ENCODE measurements at places on chromosomes 1 and 21. TPM values are rescaled to one million over a fixed set of nuclear protein-coding genes. Genes with fewer than 3 reads are reported as not detected.

Gene OPTC
- not detected for total RNA-seq

Gene PGD
- 210 TPM for total RNA-seq

Gene IRF6
- total RNA-seq: not detected

Gene HES2
- total RNA-seq: 0.10 TPM

Gene CD5L
- total RNA-seq: not detected

Gene CCDC185
- total RNA-seq: not detected

Gene PRRX1
- total RNA-seq: not detected

Gene PDZK1IP1
- 0.24 TPM for total RNA-seq

Gene CHODL
- total RNA-seq: not detected

Gene STYXL2
- not detected for total RNA-seq

GRCh38 chr1:243731974-243732625 is 117.9 kb downstream of the AKT3 start:
- DNase-seq: no peak

DNA sequence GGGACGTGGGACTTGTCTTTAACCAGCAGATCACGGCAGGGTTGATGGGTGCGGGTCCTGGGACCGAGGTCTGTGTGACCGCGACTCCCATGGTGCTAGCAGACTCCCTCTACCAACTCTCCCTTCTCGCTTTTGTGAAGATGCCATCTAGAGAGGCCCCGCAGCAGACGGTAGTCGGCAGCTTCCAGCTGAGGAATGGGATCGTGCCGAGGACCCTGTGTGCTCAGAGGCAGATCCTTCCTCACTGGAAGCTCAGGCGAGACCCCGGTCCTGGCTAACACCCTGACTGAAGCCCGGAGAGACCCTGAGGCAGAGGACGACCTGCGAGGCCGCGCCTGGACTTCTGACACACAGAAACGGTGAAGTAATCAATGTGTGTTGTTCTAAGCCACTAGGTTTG is 12.5 kb upstream of the SPATC1L start:
- DNase-seq: no peak

- DNase-seq: no peak
Observed at GRCh38 chr1:200893411-200893901, 1.2 kb upstream of the INAVA start.

DNA sequence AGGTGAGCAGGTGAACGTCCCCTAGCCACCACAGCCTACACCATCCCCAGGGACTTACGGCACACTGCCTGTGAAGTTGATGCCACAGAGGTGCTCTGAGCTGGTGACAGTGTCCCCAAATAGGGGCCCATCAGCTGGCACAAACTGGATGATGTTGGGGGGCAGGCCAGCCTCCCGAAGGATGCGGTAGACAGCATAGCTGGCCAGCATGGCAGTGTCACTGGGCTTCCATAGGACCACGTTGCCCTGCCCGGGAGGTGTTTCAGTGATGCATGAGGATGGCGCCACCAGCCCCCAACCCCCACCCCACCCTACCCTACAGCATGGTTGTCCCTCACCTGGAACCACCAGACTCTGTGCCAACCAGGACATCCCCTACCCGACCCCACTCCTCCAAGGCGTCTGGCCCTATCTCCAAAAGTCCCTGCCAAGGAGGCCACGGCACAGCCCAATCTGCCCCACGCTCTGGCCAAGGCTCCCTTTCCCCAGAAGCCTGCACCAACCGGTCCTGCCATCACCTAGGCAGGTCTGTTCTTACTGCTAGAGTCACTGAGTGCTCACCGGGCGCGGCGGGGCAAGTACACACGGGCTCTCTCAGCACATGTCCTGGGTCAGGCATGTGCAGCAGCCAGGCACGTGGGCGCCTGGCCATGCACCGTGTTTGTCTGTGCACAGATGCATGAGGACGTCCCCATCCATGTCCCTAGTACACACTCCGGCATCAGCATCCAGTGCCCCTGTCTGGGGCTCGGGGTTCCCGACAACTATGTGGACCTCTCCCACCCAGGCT is 20.5 kb downstream of the ALDH4A1 start:
- no peak for DNase-seq

GRCh38 chr1:11948822-11949458 is 14.4 kb downstream of the PLOD1 start:
- no peak for DNase-seq

DNA sequence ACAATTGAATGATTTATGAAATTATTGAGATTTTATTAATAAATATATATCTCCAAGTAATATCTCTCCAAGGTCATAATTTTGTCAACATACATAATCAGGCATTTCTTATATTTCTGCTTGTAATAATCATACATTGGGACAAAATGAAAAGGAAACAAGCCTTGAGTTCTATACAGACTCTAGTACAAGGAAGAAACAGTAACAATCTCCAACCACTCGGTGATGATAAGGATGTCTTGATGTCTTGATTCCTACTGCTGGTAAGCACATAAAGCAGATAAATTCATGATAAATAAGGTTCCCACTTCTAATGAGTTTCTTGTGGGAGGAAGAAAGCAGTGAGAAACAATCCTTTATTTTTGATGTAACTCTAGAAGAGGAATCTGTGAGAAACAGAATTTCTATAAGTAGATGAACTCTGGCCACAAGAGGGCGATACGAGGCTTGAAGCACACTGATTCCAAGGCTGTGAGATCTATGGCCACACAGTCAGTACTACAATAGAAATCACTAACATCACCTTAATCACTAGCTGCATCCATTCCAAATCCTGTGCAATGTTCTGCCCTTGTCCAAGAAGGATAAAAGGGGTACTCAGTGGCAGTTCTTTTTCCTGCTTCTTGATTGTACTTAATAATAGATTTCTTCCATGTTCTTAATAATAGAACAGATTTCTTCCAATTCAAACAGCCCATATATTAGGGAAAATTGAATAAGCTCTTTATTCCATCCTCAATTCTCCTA is 41.4 kb upstream of the LRRC8B start:
- DNase-seq: peak; percentile 59

GRCh38 chr21:42552407-42553336 is 39.0 kb downstream of the SLC37A1 start:
- no peak for DNase-seq

- DNase-seq: no peak
Observed at GRCh38 chr1:216325336-216325735, 97.9 kb downstream of the USH2A start.

- DNase-seq: no peak
Observed at GRCh38 chr1:41738475-41738874, 180.2 kb downstream of the HIVEP3 start.

GRCh38 chr1:180532854-180533253 is 25.9 kb upstream of the OVAAL start:
- DNase-seq: no peak

GRCh38 chr1:204178487-204179281 is 12.5 kb upstream of the REN start:
- DNase-seq: no peak

DNA sequence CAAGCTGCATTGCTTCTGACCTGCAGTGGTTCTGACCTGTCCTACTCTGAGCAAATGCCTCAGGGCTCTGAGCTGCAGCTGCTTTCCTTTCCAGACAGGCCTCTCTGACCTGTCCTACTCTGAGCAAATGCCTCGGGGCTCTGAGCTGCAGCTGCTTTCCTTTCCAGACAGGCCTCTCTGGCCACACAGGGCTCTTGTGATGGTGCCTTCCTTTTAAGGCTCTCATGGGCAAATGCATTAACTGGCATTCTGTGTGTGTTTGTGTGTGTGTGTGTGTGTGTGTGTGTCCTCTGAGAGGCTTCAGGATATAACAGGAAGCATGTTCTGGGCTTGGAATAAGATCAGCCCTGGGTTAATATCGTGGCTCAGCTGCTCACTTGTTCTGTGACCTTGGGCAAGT is 131.3 kb downstream of the NTPCR start:
- DNase-seq: no peak

GRCh38 chr1:59016390-59016789 is 232.5 kb upstream of the JUN start:
- no peak for DNase-seq

DNA sequence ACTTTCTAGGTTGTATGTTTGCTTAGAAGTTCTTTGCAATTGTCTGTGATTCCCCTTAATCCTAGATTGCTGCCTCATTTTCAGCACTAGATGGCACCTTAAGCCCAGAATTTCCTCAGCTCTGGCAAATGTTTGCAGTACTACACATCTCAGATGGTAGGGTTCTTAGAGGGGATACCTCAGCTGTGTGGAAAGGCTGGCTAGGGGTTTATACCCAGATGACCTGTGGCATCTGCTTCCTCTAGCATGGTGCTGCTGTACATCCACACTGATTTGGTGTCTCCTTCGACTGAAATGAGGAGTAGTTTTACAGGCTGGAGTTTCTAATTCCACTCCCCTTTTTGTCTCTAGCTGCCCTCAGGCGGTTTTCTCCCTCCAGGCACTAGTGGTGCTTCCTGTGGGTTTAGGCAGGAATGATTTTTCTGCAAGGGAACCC is 23.5 kb downstream of the ASB17 start:
- DNase-seq: peak; percentile 31

GRCh38 chr1:77582905-77583304 is 99.6 kb downstream of the ZZZ3 start:
- DNase-seq: no peak

- no peak for DNase-seq
Observed at GRCh38 chr1:199041173-199041914, 402.5 kb downstream of the PTPRC start.

DNA sequence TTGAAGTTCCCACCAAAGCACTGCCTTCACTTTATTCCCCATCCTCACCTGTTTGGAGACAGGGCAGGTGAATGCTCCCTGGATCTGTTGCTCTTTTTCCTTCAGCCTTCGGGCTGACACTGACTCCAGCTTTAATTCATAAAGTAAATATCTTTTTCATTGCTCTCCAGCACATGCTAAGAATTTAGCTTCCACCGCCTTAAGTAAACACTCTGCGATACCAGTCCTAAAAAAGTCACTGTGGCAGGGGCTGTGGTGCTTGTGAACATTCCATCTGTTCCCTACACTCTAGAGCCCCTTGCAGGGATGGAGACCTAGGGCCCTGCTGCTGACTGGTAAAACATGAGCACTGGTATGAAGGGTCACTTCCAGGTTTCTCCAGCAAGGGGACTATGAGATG is 896 bp upstream of the PLA2G2A start:
- DNase-seq: peak; percentile 19

DNA sequence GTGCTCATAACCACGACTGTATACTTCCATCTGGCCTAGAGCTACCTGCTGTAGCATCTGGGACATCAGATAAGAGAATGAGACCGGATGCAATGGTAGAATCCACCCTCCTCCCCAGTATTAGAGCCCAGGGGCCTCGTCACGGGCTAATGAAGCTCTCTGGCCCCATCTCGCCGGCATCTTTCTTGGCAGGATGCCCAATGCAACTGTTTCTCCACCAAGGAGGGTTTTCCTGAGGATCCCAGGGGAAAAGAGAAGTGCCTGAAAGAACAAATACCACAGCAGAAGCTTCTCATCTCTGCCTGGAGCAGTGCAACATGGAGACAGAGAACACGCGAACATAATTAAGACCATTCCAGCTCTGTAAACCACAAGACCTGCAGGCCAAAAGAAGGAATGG is 80.0 kb downstream of the VWA5B1 start:
- no peak for DNase-seq

GRCh38 chr1:62159940-62160348 is 34.7 kb upstream of the L1TD1 start:
- no peak for DNase-seq

GRCh38 chr21:43937051-43937832 is 72.2 kb downstream of the AGPAT3 start:
- DNase-seq: peak; percentile 36

DNA sequence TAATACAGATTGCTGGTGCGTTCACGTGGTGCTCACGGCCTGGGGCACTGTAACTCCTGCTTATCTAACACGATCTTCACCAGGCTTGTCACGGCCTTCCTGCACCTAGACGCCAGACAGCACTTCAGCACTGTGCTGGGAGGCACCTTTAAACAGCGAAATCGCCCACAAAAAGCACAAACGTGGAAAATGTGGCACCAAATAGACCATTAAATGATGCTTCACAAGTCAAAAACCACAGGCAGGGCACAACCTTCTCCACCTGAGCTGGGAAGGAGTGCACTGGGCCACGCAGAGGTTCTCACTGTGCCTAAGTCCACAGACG is 20.0 kb downstream of the IBA57 start:
- no peak for DNase-seq

Data from HepG2 (cell line).